ENCODE measurements at places on chromosomes 5 and 9. TPM values are rescaled to one million over a fixed set of nuclear protein-coding genes. Genes with fewer than 3 reads are reported as not detected.
A peak's percentile ranks its signal among the peaks of the same experiment; 100 is the strongest.

Gene FOXB2
- not detected for total RNA-seq

GRCh38 chr5:133859073-133859472 is 109.4 kb downstream of the C5orf15 start:
- H3K27ac ChIP-seq: no peak overlapping the region
- DNase-seq: no peak
- no peaks in the 10 kb centered on the region for H3K27me3 ChIP-seq
- peaks cover 8% of the 10 kb centered on the region for H3K4me1 ChIP-seq

DNA sequence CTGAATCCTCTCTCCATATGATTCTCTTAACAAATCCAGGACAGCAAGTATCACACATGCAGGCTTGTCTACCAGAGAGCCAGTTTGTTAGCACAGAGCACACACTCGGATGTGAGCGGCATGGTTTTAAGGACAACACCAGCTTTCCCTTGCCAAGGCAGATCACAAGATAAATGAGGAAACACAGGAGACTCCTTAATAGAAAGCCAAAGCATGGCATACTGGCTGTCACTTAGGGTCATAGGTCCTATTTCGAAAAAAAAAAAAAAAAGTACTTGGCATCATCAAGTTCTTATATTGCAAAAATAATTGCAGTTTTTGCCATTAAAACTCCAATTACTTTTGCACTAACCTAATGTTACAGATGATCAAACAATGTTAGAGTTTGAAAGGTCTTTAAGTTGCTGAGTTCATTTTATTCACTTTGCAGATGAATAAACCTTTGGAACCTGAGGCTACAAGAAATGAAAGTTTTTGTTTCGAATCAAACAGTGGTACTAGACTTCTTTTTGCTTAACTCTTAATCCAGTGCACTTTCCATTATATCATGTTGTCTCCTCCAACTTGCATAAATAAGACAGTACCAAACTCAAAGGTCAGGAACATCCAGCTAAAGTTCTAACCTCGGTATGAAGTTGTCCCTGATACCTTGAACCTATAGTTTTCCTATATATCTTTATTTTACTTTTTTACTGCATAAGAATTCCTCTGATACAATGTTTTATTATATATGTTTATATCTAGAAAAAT is 138.5 kb downstream of the MPDZ start:
- DNase-seq: no peak
- no peak overlapping the region for H3K4me3 ChIP-seq
- no peak overlapping the region for H3K27ac ChIP-seq
- no peaks in the 10 kb centered on the region for H3K27me3 ChIP-seq
- no peaks in the 10 kb centered on the region for H3K36me3 ChIP-seq

DNA sequence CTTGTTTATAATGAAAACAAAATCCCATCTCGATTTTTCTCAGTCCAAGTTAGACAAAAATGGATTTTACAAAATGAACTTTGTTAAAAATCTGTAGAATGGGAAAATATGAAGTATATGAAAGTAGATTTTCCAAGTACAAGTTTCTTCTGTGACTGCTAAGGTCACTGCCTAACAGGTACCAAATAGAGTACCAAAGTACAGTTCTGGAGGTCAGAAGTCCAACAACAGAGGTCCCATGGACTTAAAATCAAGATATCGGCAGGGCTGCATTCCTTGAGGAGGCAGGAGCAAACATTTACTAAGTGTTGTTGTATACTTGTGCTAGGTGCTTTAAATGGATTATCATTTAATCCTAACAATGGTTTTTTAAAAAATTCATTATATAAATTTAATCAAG is 5.9 kb downstream of the YTHDC2 start:
- no peak overlapping the region for H3K4me3 ChIP-seq
- H3K36me3 ChIP-seq: peaks cover 32% of the 10 kb centered on the region
- no peak for DNase-seq
- no peak overlapping the region for H3K27ac ChIP-seq
- H3K27me3 ChIP-seq: no peaks in the 10 kb centered on the region

Gene SPINK7
- not detected for total RNA-seq

GRCh38 chr5:39137819-39138451 is 63.7 kb upstream of the RICTOR start:
- no peak for DNase-seq
- no peaks in the 10 kb centered on the region for H3K27me3 ChIP-seq
- H3K4me1 ChIP-seq: peaks cover 17% of the 10 kb centered on the region
- H3K27ac ChIP-seq: no peak overlapping the region
- no peak overlapping the region for H3K4me3 ChIP-seq

DNA sequence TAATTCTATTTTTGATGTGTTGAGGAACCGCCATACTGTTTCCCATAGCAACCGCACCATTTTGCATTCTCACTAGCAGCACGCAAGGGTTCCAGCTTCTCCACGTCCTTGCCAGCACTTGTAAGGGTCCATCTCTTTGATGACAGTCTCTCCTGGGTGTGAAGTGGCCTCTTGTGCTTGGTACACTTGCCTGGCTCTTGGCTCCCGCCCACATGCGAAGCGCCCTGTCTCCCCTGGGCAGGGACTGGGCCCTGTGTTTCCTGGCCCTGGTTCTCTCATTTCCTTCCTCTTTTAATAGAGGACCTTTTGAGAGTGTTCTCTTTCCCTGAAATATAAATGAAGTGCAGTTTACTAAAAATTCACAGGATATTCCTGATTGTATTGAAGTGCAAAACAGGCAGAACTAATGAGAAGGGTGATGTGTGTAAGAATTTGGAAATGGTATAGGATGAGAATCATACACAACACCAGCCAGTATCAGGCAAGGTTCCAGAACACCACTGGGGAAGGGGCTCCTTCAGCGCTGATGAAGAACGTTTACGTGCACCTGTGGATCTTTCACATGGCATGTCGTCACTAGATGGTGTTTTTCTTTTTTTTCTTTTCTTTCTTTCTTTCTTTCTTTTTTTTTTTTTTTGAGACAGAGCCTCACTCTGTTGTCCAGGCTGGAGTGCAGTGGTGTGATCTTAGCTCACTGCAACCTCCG is 73.0 kb downstream of the EHMT1 start:
- no peaks in the 10 kb centered on the region for H3K27me3 ChIP-seq
- peaks cover 22% of the 10 kb centered on the region for H3K4me1 ChIP-seq
- H3K36me3 ChIP-seq: peaks cover 28% of the 10 kb centered on the region
- no peak for DNase-seq
- H3K27ac ChIP-seq: no peak overlapping the region
- H3K4me3 ChIP-seq: no peak overlapping the region

DNA sequence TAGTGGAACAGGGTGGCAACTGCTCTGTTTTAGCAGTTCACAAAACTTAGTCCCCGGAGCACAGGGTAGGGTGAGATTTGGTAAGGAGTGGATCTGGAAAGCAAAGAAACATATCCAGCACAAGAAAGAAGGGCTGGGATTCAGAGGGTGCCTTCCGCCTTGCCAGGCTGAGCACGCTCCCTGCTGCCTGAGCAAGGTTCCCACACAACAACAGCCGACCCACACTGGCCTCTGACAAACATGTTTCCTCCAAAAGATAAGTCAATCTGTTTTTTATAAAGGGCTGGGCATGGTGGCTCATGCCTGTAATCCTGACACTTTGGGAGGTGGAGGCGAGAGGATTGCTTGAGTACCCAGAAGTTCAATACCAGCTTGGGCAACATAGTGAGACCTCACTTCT is 45.8 kb downstream of the RAB3C start:
- no peak overlapping the region for H3K27ac ChIP-seq
- H3K36me3 ChIP-seq: no peaks in the 10 kb centered on the region
- no peak for DNase-seq
- H3K4me3 ChIP-seq: no peak overlapping the region
- no peaks in the 10 kb centered on the region for H3K4me1 ChIP-seq
- H3K27me3 ChIP-seq: no peaks in the 10 kb centered on the region

DNA sequence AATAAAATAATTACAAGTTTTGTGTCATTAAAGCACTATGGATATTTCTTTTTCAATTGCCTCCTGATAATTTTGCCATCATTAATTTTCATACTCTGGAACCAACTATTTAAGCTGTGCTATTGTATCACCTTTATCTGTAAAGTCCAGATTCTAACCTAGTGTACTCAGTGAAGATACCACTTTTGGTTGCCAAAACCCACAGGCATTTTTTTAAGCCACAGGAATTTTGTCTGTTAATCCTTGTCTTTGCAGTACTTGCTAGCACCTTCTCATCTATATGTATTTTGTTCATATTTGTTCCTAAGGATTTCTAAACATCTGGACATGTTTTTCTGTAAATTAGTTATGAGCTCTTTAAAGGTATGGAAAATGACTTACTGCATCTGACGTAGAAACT is 481.4 kb upstream of the DAB2 start:
- H3K4me3 ChIP-seq: no peak overlapping the region
- no peak overlapping the region for H3K27ac ChIP-seq
- H3K36me3 ChIP-seq: no peaks in the 10 kb centered on the region
- H3K4me1 ChIP-seq: no peaks in the 10 kb centered on the region
- H3K27me3 ChIP-seq: peaks cover 2% of the 10 kb centered on the region
- no peak for DNase-seq

DNA sequence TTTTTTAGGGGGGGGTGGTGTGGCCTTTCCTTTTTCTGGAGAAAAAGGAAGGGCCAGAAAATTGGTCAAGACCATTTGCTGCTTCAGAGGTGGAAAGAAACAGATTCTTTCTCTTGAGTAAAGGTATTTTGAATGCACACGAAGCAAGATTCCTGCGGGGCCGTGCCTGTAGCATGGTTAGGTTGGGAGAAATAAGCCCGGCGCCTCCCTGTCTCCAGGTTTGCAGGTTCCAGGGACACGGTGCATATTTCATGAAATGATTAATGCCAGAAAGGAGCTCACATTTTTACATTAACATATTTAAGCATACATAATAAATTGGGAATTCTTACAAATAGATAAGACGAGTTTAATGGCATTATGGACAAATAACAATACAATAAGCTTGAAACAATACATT is 409.5 kb upstream of the IRX1 start:
- no peak overlapping the region for H3K4me3 ChIP-seq
- H3K36me3 ChIP-seq: no peaks in the 10 kb centered on the region
- H3K4me1 ChIP-seq: no peaks in the 10 kb centered on the region
- no peak overlapping the region for H3K27ac ChIP-seq

Gene IDNK
- 9.8 TPM for total RNA-seq

GRCh38 chr9:85742597-85742936 is 813 bp upstream of the AGTPBP1 start:
- peak overlapping the region; percentile 85 for H3K27ac ChIP-seq
- DNase-seq: no peak
- no peaks in the 10 kb centered on the region for H3K36me3 ChIP-seq

DNA sequence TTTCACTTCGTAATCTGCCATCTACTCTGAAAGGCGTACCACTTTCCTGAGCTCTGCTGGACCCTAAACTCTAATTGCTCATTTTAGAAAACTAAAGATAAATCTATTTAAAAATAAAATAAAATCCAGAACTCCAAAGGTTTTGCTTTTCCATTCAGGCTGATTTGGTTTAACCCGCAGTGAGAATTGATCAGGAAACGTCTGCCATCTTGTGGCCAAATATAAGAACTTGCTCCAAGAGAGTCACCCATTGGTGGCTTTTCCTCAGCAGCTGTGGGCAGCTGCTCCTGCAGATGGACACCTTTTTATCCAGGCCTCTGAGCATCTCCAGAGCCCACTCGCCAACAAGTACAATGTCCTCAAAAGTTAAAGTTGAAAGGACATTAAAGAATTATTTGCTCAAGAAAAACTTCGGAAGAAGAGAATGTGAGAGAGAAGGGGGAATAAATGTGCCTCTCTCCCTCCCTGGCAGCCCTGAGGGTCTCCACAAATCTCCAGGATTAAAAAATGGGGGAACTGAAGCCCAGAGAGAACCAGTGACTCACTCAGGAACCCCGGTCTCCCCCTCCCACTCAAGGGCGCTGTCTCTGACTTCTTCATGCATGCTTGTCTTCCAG is 4.1 kb downstream of the SAXO1 start:
- no peak for DNase-seq
- no peak overlapping the region for H3K27ac ChIP-seq
- no peak overlapping the region for H3K4me3 ChIP-seq
- no peaks in the 10 kb centered on the region for H3K36me3 ChIP-seq

- no peaks in the 10 kb centered on the region for H3K27me3 ChIP-seq
- H3K4me3 ChIP-seq: no peak overlapping the region
- peaks cover 25% of the 10 kb centered on the region for H3K4me1 ChIP-seq
- no peak for DNase-seq
- peaks cover 22% of the 10 kb centered on the region for H3K36me3 ChIP-seq
- peak overlapping the region; percentile 32 for H3K27ac ChIP-seq
Measured at GRCh38 chr9:75019654-75020053, 8.4 kb downstream of the CARNMT1 start.

Gene TTC1
- 42.0 TPM for total RNA-seq

Gene IRGM
- 4.6 TPM for total RNA-seq

Gene CDKN2B-AS1
- total RNA-seq: 3.7 TPM

- DNase-seq: no peak
- H3K27ac ChIP-seq: peak overlapping the region; percentile 89
- H3K27me3 ChIP-seq: no peaks in the 10 kb centered on the region
- peaks cover 81% of the 10 kb centered on the region for H3K4me1 ChIP-seq
- peaks cover 44% of the 10 kb centered on the region for H3K36me3 ChIP-seq
Measured at GRCh38 chr9:20319641-20320337, 302.5 kb downstream of the MLLT3 start.

Gene PCDHB6
- total RNA-seq: not detected

GRCh38 chr5:93078082-93079038 is 502.7 kb downstream of the NR2F1-AS1 start:
- no peaks in the 10 kb centered on the region for H3K27me3 ChIP-seq
- no peaks in the 10 kb centered on the region for H3K4me1 ChIP-seq
- no peaks in the 10 kb centered on the region for H3K36me3 ChIP-seq
- no peak for DNase-seq
- no peak overlapping the region for H3K4me3 ChIP-seq

Gene OBP2B
- total RNA-seq: not detected

GRCh38 chr9:135565141-135565628 is 3.6 kb downstream of the PAEP start:
- no peak overlapping the region for H3K27ac ChIP-seq
- H3K27me3 ChIP-seq: peaks cover 9% of the 10 kb centered on the region

- H3K27ac ChIP-seq: no peak overlapping the region
- no peaks in the 10 kb centered on the region for H3K4me1 ChIP-seq
- H3K36me3 ChIP-seq: no peaks in the 10 kb centered on the region
- H3K4me3 ChIP-seq: no peak overlapping the region
- peaks cover 5% of the 10 kb centered on the region for H3K27me3 ChIP-seq
Measured at GRCh38 chr9:68872026-68872501, 141.8 kb downstream of the PRKACG start.

GRCh38 chr9:73125651-73126050 is 26.0 kb upstream of the ANXA1 start:
- H3K36me3 ChIP-seq: no peaks in the 10 kb centered on the region
- no peak overlapping the region for H3K4me3 ChIP-seq
- DNase-seq: no peak
- no peaks in the 10 kb centered on the region for H3K27me3 ChIP-seq

DNA sequence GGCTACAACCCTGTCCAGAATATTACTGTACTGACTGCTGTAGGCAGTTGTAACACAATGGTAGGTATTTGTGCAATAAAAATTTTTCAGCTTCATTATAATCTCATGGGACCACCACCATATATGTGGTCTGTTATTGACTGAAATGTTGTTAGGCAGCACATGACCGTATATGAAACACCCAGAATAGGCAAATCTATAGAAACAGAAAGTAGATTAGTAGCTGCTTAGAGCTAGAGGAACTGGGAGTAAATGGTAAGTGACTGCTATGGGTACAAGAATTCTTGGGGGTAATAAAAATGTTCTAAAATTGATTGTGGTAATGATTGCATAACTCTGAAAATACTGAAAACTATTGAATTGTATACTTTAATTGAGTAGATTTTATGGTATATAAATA is 185.7 kb downstream of the ESM1 start:
- peaks cover 6% of the 10 kb centered on the region for H3K4me1 ChIP-seq
- H3K27me3 ChIP-seq: peaks cover 4% of the 10 kb centered on the region
- no peaks in the 10 kb centered on the region for H3K36me3 ChIP-seq
- no peak overlapping the region for H3K27ac ChIP-seq
